ENCODE measurements at places on chromosomes 13 and 19. TPM values are rescaled to one million over a fixed set of nuclear protein-coding genes. Genes with fewer than 3 reads are reported as not detected.

DNA sequence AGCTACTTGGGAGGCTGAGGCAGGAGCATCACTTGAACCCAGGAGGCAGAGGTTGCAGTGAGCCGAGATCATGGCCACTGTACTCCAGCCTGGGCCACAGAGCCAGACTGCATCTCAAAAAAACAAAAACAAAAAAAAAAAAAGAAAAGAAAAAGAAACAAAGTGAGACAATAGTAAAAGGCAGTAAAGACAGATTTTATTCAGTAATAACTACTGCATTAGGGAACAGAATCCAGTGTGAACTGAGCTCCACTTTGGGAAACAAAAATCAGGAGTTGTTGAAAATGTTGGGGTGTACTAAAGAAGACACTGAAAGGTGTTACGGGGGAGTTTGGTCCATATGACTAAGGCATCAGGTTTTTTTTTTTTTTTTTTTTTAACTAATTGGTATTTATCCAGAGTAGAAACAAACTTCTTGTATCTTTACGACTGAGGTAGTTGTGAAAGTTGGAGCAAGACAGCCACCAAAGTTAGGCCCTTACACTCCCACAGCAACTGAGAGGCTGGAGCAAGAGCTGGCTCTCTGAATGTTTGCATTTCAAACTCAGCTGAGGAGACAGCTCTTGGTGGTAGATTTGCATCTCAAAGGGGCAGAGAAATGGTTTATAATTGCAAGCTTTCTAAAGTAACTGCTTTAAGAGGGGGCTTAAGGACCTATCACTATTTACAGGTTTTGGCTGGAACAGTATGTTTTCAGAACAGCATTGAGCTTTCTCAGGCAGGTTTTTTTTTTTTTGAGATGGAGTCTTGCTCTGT is 24.2 kb downstream of the ZNF607 start:
- no peak overlapping the region for H3K27ac ChIP-seq
- H3K36me3 ChIP-seq = peaks cover 18% of the 10 kb centered on the region
- no peaks in the 10 kb centered on the region for H3K4me1 ChIP-seq
- no peak overlapping the region for H3K4me3 ChIP-seq
- no peak for DNase-seq
- H3K27me3 ChIP-seq = no peaks in the 10 kb centered on the region

DNA sequence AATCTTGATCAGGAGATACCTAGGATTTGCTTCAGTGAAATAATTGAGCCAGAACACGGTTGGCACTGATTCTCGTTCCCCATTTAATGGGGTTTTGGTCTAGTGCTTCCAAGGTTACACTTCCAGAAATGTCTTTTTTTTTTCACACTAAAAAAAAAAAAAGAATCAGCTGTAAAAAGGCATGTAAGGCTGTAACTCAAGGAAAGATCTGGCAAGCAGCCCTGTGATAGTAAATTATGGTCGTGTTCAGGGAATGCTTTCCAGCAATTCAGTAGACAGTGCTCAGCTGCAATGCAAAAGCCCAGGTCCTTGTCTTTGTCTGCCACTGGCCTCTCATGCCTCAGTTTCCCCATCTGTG is 27.2 kb upstream of the NDUFS7 start:
- no peak overlapping the region for H3K27ac ChIP-seq
- H3K27me3 ChIP-seq = no peaks in the 10 kb centered on the region
- peak overlapping the region; percentile 82 for H3K4me3 ChIP-seq
- no peak for DNase-seq
- H3K36me3 ChIP-seq = peaks cover 41% of the 10 kb centered on the region

GCDH gene
- 21.0 TPM for total RNA-seq

DNA sequence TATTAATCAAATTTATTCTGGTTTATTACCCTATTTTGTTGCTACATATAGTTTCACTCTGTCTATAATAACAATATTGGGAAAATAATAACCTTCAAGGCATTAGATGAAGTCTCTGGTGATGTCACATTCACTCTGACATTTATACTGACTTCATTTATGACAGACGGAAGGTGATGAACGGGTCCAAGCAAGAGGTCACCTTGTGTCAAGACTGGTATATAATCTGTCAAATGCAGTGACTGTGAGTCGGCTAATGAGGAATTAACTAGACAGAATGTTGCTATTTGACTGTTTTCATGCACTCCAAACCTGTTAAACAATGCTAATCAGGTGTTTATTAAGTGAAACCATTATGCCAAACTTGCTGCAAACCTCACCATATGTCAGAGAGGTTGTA is 800.5 kb upstream of the KLHL1 start:
- H3K4me1 ChIP-seq = no peaks in the 10 kb centered on the region
- no peaks in the 10 kb centered on the region for H3K36me3 ChIP-seq
- H3K27ac ChIP-seq = no peak overlapping the region
- H3K27me3 ChIP-seq = no peaks in the 10 kb centered on the region
- no peak for DNase-seq
- no peak overlapping the region for H3K4me3 ChIP-seq

- H3K27ac ChIP-seq = no peak overlapping the region
- no peaks in the 10 kb centered on the region for H3K36me3 ChIP-seq
- no peaks in the 10 kb centered on the region for H3K4me1 ChIP-seq
- peaks cover 65% of the 10 kb centered on the region for H3K27me3 ChIP-seq
Observed at GRCh38 chr19:53908106-53908934, 758 bp upstream of the CACNG7 start.

GRCh38 chr19:36915992-36916830 is at the start of the genes ZNF568 and ZNF829:
Gene ZNF568 (plus strand): TSS chr19:36916332. CDS start chr19:36922771, 6,439 bp downstream.
Gene ZNF829 (minus strand): TSS chr19:36916291. CDS start chr19:36915167, 1,124 bp downstream.
- no peaks in the 10 kb centered on the region for H3K36me3 ChIP-seq
- no peaks in the 10 kb centered on the region for H3K27me3 ChIP-seq
- H3K4me3 ChIP-seq = peak within 1 kb of the TSS; percentile 75
- peaks cover 6% of the 10 kb centered on the region for H3K4me1 ChIP-seq
- DNase-seq = peak; percentile 95

SLITRK1 gene
- not detected for total RNA-seq

KLC3 gene
- total RNA-seq = 1.8 TPM

GRCh38 chr19:54188215-54188871 is 1.0 kb downstream of the MBOAT7 start:
- DNase-seq = peak; percentile 60
- H3K4me1 ChIP-seq = peaks cover 21% of the 10 kb centered on the region
- H3K36me3 ChIP-seq = peaks cover 19% of the 10 kb centered on the region
- no peaks in the 10 kb centered on the region for H3K27me3 ChIP-seq
- H3K27ac ChIP-seq = peak overlapping the region; percentile 99
- H3K4me3 ChIP-seq = peak overlapping the region; percentile 98

GRCh38 chr13:104426435-104426834 is 1360.2 kb upstream of the SLC10A2 start:
- no peak overlapping the region for H3K27ac ChIP-seq
- H3K4me1 ChIP-seq = no peaks in the 10 kb centered on the region
- no peak for DNase-seq
- no peaks in the 10 kb centered on the region for H3K27me3 ChIP-seq
- no peak overlapping the region for H3K4me3 ChIP-seq

- no peaks in the 10 kb centered on the region for H3K36me3 ChIP-seq
Observed at GRCh38 chr13:97659602-97660001, 225.6 kb downstream of the RAP2A start.

DNA sequence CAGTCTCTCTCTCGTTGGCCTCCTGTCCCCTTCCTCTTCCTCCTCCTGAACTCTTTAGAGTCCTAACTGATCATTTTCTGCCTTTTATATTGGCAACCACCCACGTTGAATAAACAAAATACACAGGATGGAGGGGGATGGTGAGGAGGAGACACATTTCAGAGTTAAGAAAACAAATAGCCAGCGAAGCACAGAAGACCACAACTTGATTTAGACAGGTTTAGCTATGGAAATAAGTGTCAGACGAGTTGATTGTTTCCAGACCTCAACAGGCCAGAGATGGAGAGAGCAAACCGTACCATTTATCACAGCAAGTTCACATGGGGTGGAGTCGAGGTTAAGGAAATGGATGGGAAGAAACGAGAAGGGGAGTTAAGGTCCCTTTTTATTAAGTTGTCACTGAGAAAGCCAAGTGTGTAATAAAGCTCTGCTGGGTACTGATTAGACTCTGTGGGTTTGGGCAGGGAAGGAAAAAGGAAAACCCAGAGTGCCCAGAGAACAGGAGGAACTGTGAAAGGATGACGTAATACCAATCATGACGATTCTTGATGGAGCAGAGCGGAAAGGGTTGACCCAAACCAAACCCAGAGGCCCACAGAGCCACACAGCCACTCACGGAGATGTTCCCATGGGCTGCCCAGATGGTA is 11.1 kb upstream of the SERP2 start:
- no peaks in the 10 kb centered on the region for H3K27me3 ChIP-seq
- DNase-seq = no peak
- H3K4me1 ChIP-seq = no peaks in the 10 kb centered on the region
- H3K36me3 ChIP-seq = no peaks in the 10 kb centered on the region

CGB5 gene
- not detected for total RNA-seq

DNA sequence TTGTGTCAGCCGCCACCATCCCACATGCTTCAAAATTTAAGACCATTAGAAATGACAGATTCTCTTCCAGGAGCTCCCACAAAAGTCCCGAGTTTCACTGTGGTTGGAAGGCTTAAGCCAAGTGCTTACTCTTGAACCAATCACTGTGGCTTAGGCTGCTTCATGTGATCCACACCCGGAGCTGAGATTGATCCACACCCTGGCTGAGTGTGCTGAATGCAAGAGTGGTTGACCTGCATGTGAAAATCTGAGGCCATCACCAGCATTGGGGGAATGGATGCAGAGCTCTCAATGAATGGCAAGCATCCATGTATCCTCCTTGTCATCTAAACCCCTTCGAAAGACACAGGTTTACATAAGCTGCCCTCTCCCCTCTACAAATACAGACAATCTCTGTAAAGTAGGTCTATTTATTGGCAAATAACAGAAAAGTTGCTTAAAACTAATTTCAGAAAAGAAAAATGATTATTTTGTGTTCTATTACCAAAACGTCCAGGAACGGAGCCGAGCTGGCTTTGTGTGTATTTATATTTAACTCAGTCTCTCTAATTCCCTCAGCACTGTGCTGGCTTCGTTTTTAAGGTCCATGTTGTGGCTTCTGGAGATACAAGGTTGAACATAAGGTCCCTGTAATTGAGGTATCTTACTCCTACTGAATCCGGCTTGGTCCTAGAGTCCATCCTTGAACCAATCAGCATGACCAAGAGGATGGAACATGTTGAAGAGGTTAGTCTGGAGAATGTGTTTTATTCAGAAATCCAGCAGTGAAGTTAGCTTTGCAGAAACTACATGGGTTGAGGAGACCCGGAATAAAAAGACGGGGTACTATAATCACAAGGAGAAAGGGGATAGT is 332.4 kb downstream of the LIG4 start:
- no peak for DNase-seq
- H3K4me3 ChIP-seq = no peak overlapping the region
- H3K36me3 ChIP-seq = no peaks in the 10 kb centered on the region
- no peaks in the 10 kb centered on the region for H3K4me1 ChIP-seq
- no peaks in the 10 kb centered on the region for H3K27me3 ChIP-seq
- H3K27ac ChIP-seq = no peak overlapping the region

GRCh38 chr19:39602224-39602623 is at the start of gene LGALS13:
Gene LGALS13 (plus strand): TSS chr19:39602524. CDS start chr19:39602569, 45 bp downstream.
- DNase-seq = no peak
- no peak within 1 kb of the TSS for H3K4me3 ChIP-seq
- H3K27me3 ChIP-seq = no peaks in the 10 kb centered on the region
- H3K4me1 ChIP-seq = no peaks in the 10 kb centered on the region
- no peaks in the 10 kb centered on the region for H3K36me3 ChIP-seq

GRCh38 chr19:19372656-19373416 is 32.6 kb upstream of the GATAD2A start:
- H3K27ac ChIP-seq = peak overlapping the region; percentile 81
- H3K4me1 ChIP-seq = peaks cover 28% of the 10 kb centered on the region
- H3K27me3 ChIP-seq = no peaks in the 10 kb centered on the region

- H3K27me3 ChIP-seq = peaks cover 15% of the 10 kb centered on the region
- no peak for DNase-seq
- no peaks in the 10 kb centered on the region for H3K36me3 ChIP-seq
- H3K4me3 ChIP-seq = no peak overlapping the region
- H3K27ac ChIP-seq = no peak overlapping the region
Observed at GRCh38 chr13:28056970-28057712, 43.2 kb downstream of the FLT3 start.

- H3K27ac ChIP-seq = no peak overlapping the region
- no peak overlapping the region for H3K4me3 ChIP-seq
- H3K4me1 ChIP-seq = no peaks in the 10 kb centered on the region
- H3K27me3 ChIP-seq = no peaks in the 10 kb centered on the region
- no peaks in the 10 kb centered on the region for H3K36me3 ChIP-seq
- no peak for DNase-seq
Observed at GRCh38 chr13:103009051-103009840, 57.0 kb downstream of the SLC10A2 start.

MAB21L1 gene
- total RNA-seq = 0.17 TPM

NOVA2 gene
- total RNA-seq = 21.2 TPM

C19orf85 gene
- not detected for total RNA-seq

PRRG2 gene
- total RNA-seq = 10.1 TPM

AKAP8L gene
- 95.5 TPM for total RNA-seq

GRCh38 chr13:52399046-52399445 is 6.9 kb downstream of the THSD1 start:
- no peak overlapping the region for H3K4me3 ChIP-seq
- DNase-seq = no peak
- H3K27ac ChIP-seq = no peak overlapping the region
- no peaks in the 10 kb centered on the region for H3K27me3 ChIP-seq
- H3K36me3 ChIP-seq = no peaks in the 10 kb centered on the region

GRCh38 chr19:40802300-40803169 is 3.5 kb downstream of the EGLN2 start:
- peaks cover 81% of the 10 kb centered on the region for H3K4me1 ChIP-seq

- H3K36me3 ChIP-seq = no peaks in the 10 kb centered on the region
- no peak for DNase-seq
- no peaks in the 10 kb centered on the region for H3K27me3 ChIP-seq
- no peaks in the 10 kb centered on the region for H3K4me1 ChIP-seq
Observed at GRCh38 chr13:47437406-47437805, 540.6 kb upstream of the HTR2A start.

- H3K36me3 ChIP-seq = no peaks in the 10 kb centered on the region
- no peak overlapping the region for H3K4me3 ChIP-seq
- peaks cover 19% of the 10 kb centered on the region for H3K4me1 ChIP-seq
- H3K27me3 ChIP-seq = no peaks in the 10 kb centered on the region
Observed at GRCh38 chr13:99018418-99019180, 40.7 kb upstream of the DOCK9 start.

CSNK1G2 gene
- total RNA-seq = 60.6 TPM

PLPP2 gene
- total RNA-seq = 5.7 TPM

GRCh38 chr13:79999601-80000000 is 341.3 kb downstream of the SPRY2 start:
- no peak overlapping the region for H3K27ac ChIP-seq
- H3K4me3 ChIP-seq = no peak overlapping the region
- H3K27me3 ChIP-seq = no peaks in the 10 kb centered on the region
- no peaks in the 10 kb centered on the region for H3K36me3 ChIP-seq
- DNase-seq = no peak
- H3K4me1 ChIP-seq = no peaks in the 10 kb centered on the region

DNA sequence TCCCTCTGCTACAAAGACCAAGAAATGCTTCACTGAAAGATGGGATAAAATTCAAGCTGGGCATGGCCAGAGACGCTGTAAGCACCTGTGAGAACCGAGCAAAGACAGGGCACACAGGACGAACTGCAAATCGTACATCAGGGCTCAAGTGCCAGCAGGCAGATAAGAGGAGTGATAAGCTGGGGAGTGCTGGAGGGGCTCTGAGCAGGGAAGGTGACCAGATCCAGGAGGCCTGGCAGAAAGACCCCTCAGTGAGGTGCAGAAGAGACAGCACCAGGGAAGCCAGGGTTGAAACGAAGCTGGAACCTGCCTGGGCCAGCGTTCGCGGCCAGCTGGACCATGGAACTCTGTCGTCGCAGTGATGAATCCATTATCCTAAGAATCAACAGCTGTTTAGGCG is 10.2 kb downstream of the RAB20 start:
- no peak overlapping the region for H3K4me3 ChIP-seq
- no peaks in the 10 kb centered on the region for H3K27me3 ChIP-seq
- H3K4me1 ChIP-seq = peaks cover 39% of the 10 kb centered on the region
- DNase-seq = no peak
- no peaks in the 10 kb centered on the region for H3K36me3 ChIP-seq

All from upper lobe of right lung (tissue), 1 donor.